ENCODE measurements at places on chromosomes 5 and 9.

DNA sequence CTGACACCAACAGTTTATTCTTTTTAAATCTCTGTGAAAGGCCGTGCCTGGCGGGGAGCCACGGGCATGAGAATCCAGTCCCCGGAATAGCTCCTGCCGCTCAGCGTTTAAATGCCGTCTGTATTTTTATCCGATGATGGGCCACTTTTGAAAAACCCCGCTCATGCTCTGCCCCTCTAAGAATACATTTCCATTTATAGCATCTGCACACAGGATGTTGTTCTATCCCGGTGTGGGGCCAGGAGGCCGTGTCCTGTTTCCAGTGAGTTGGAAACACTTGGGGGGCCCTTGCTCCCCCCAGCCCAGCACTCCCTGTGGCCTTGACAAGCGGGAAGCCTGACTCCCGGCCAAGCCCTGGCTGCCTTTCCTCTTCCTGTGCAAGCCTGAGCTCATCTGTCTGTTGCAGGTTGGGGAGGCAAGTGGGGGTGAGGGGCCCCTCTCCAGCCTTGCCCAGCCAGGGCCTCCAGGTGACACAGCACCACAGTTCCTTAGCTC lies 39.0 kb downstream of the ERGIC1 start:
- no peak for DNase-seq

- DNase-seq: no peak
These were observed 166.4 kb downstream of the PBX3 start for GRCh38 chr9:125913551-125913950.

DNA sequence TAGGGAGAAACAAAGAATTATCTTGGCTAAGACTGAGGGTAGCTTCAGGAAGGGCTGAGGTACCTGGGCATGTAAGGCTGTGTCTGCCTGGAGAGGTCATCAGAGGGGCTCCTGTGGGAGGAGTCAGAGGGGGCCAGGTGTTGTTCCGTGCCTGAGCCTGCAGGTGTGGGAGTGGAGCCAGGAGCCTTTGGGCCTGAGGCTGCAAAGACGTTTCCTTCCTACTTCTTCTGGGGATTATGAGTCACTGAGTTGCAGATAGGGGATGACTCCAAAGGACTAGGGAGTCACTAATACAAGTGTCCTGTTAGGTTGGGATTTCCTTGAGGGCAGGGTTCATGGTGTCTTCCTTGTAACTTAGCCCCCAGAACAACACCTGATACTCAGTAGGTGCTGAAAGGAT lies 391.1 kb downstream of the ARHGEF28 start:
- DNase-seq: no peak

DNA sequence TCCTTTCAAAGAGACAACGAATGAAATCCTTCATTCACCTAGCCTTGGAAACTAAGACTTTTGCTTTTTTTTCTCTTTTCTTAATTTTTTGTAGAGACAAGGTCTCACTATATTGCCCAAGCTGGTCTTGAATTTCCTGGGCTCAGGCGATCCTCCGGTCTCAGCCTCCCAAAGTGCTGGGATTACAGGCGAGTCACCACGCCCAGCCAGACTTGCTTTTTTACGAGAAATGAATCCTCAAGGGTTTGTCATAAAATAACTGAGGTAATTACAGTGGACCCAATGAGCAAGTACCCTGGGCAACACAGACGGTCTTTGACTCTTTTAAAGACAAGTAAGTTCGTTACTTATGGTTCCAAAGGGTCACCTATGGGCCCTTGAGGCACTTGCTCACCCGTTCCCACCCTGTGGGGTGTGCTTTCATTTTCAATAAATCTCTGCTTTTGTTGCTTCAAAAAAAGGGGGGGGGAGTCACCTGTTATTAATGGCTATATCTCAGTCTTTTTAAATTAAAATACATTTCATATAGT lies 70.4 kb downstream of the TRPM6 start:
- no peak for DNase-seq

- no peak for DNase-seq
These were observed 108.2 kb downstream of the UBE2R2 start for GRCh38 chr9:33924978-33925797.

- no peak for DNase-seq
These were observed 35.7 kb upstream of the CDH18 start for GRCh38 chr5:20023686-20024180.

- no peak for DNase-seq
These were observed 58.4 kb downstream of the DAB2IP start for GRCh38 chr9:121709798-121710197.

DNA sequence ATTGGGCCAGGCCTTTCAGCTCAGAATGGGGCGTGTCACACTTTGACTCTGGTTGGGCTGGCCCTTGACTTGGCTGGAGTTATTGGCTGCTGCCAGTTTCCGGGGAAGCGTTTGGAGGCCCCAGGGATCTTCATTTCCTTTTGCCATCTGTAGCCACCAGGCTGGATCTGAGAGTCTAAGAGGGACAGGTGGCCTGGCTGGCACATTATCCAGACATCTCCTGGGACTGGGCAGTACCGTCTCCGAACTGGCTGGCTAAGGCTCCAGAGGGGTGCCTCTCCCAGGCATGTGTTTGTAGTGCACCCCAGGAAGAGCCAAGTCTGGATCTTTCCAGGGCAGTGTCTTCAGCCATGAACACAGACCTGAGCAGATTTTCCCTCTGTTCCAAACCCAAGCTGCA lies 9.7 kb upstream of the JADE2 start:
- DNase-seq: no peak

DNA sequence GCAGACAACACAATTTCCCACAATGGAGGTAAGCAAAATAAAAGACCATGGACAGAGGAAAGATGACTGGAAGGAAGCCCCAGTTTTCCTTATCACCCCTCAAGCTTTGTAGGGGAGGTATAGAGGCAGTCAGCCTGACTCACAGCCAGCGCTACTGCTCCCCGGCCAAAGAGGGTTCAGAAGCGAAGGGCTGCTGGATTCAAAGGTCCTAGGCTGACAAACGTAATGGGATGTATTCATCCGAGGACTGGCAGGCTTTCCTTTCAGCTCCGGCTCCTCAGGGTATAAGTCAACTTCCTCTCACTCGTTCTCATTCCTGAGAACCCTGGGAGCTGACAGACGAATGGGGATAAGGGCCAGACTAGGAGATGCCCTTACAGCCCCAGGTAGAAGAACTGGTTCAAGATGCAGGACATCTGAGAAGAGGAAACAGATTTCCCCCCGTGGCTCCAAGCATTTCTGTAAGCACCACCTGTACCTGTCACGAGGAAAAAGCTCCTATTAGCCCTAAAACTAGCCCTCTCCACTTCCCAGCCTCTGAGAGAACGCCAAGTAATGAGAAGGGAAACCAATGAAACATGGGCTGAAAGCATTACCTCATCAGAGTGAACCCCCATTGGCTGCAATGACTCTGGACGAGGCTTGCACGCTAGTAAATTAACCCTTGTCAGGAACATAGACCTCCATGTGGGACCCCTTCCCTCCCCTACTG lies 22.1 kb upstream of the FAM13B start:
- no peak for DNase-seq

Data from stimulated activated CD8-positive, alpha-beta memory T cell treated with anti-CD3 and anti-CD28 coated beads, Interleukin-12 subunit alpha, Interleukin-12 subunit beta, amount 100 ng/mL, for 1 hour (primary cell).